ENCODE measurements at places on chromosomes 3 and 15. TPM values are rescaled to one million over a fixed set of nuclear protein-coding genes. Genes with fewer than 3 reads are reported as not detected.

GRCh38 chr15:79463043-79463780 is 31.1 kb downstream of the MINAR1 start:
- DNase-seq, result no peak

DNA sequence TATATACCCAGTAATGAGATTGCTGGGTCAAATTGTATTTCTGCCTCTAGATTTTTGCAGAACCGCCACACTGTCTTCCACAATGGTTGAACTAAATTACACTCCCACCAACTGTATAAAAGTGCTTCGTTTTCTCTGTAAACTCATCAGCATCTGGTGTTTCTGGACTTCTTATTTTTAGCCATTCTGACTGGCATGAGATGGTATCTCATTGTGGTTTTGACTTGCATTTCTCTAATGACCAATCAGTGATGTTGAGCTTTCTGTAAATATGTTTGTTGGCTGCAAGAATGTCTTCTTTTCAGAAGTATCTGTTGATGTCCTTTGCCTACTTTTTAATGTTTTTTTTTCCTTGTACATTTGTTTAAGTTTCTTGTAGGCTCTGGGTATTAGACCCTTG is 182.9 kb upstream of the TRIM42 start:
- DNase-seq, result no peak

- DNase-seq, result peak; percentile 10
Measured at GRCh38 chr15:59885832-59886231, 118.3 kb upstream of the FOXB1 start.

EIF3J gene
- polyA plus RNA-seq, result 106 TPM

RBPMS2 gene
- polyA plus RNA-seq, result 12.9 TPM
